ENCODE measurements at places on chromosomes 3 and 15.

- DNase-seq = no peak
These were observed 58.1 kb downstream of the DGKG start for GRCh38 chr3:186303965-186304364.

GRCh38 chr15:52445553-52445952 is 83.1 kb downstream of the MYO5A start:
- peak; percentile 38 for DNase-seq

- no peak for DNase-seq
These were observed 36.1 kb upstream of the BLM start for GRCh38 chr15:90681056-90681455.

DNA sequence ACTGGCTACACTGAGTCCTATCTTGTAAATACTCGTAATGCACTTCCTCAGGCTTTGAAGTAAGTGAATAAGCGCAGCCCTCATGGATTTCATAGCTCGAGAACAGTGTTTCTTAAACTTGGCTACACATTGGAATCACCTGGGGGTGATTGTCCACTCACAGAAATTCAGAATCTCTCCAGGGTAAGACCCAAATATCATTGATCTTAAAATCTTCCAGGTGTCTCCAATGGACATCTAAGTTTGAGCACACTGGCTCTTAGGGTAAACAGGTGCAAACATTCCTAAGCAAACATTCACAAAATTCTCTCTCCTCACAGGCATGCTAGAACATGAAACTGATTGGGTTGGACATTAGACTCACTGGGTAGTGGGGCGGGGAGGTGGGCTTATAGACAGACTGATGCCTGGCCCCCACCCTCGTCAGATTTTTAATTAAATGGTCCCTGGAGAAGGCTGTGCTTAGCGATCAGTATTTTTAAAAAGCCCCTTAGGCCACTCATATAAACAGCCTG is 279.7 kb upstream of the TBL1XR1 start:
- DNase-seq = no peak

DNA sequence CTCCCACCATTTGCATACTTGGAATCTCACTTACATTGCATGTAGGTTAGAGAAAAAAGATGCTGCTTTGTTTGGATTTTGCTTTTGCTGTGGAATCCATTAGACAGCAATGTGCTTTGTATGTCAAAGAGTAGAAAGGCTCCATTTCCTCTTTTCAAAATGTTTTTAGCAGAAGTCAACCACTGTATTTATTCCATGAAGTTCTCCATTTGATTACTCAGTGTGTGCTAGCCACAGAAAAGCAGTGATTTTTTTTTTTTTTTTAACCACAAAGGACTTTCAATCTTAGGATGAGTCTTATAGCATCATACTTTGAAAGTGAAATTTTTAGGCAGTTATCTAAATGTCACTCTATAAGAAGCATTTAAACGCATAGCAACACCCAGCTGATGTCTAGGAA is 285.0 kb upstream of the ADAMTS9 start:
- peak; percentile 5 for DNase-seq

- no peak for DNase-seq
These were observed 20.0 kb upstream of the PRR23E start for GRCh38 chr3:127172781-127173515.

GRCh38 chr15:88331291-88331690 is 74.8 kb upstream of the NTRK3 start:
- DNase-seq = peak; percentile 71

GRCh38 chr3:144221761-144222160 is 250.1 kb downstream of the DIPK2A start:
- no peak for DNase-seq

GRCh38 chr15:42730135-42730534 is 6.8 kb downstream of the CDAN1 start:
- no peak for DNase-seq

DNA sequence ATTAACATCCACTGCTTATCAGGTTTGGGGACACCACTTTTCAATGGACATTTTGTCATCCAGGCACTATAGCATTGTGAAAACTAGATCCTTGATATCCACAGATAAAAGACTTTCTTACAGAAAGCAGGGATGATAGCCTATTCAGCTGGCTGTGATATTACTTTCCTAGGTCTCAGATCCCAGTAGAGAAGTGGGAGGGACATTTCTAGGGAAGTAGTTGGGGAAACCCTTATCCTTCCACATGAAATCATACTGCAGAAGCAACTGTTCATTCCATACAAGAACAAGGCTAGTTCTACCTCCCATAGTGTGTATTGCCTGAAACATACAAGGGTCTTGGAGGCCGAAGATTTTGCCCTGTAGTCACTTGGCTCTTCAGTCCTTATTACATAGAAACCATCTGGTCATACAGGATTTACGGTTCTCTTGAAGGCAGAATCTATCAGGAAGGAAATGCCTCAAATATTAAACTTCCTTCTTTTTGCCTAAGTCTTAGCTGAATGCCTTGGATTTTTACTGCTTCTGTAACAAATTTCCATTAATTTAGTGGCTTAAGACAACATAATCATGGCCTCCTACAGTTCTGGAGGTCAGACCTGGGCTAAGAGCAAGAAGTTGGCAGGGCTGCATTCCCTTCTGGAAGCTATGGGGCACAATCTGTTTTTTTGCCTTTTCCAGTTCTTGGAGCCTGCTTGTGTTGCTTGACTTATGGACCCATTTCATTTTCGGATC is 119.4 kb downstream of the ECT2 start:
- peak; percentile 30 for DNase-seq

- no peak for DNase-seq
These were observed 1.8 kb downstream of the ARRDC4 start for GRCh38 chr15:97962263-97962662.

DNA sequence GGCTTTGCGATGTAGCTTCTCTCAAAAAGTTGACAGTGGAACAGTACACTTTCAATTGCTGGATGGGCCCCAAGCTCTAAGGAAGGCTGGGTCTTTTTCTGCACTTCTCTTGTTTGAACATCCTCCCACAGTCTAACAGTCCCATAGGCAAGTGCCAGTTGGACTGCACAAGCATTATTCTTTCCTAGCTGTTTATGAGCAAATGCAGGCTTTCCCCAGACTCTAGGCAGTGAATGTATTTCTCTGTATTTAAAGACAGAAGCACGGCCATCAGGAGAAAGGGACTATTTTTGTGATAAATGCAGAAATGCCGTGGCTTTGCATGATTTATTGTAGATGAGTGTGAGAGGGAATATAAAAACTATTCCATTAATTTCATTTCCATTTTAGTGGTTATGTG is 539.3 kb upstream of the LMCD1 start:
- no peak for DNase-seq

DNA sequence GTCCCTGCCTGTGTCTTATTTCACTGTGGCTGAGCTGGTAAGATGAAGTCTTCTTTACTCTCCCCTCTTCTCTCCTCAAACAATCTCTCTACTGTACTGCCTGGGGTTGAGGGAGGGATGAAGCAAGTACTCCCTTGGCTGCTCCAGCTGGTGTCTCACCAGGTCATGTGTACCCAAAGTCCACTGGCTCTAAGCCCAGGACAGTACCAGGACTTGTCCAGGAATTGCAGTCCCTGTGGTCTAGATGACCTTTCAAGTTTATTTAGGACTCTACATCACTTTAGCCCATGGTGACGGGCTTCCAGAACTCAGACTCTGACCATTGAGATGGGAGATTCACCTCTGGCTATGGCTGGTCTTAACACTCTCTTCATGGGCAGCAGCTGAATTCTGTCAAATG is 17.5 kb upstream of the SLC27A2 start:
- DNase-seq = no peak

DNA sequence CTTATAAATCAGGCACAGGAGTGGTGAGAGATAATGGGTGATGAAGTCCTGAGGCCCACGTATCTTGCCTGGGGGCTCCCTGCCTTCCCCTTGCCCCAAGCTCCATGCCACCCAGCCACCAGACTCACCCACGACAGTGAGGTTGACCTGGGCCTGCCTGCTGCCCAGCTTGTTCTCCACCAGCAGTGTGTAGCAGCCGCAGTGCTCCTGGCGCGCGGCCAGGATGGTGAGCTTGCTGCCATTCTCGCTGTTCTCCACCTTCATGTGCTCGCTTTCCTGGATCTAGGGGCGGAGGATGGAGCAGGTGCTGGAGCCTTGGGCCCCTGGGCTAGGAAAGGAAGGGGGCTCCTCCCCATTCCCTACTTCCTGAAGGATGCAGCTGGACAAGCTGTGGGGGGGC is 79.1 kb upstream of the HACD2 start:
- DNase-seq = no peak

Data from suppressor macrophage treated with lipopolysaccharide for 1 hour (primary cell).